Cortex of kidney (tissue), 1 donor: ENCODE measurements at places on chromosomes 2 and 18.

- no peak for DNase-seq
These were observed 35.5 kb downstream of the ITGA6 start for GRCh38 chr2:172462849-172463381.

DNA sequence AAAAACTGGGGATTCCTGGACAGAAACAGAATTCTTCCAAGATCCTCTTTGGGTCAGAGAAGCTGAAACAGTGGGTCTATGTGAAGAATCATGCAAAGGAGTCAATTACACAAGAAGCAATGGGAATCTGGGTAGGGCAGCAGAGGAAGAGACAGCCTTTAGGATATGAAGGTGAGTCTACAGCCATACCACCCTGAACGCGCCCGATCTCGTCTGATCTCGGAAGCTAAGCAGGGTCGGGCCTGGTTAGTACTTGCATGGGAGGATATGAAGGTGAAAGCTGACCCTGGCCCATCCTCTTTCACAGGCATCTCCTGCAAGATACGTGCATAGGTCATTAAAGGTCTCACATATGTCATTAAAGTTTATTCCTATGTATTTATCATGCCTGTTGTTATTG, 1080.9 kb upstream of the FANCL start:
- no peak for DNase-seq

DNA sequence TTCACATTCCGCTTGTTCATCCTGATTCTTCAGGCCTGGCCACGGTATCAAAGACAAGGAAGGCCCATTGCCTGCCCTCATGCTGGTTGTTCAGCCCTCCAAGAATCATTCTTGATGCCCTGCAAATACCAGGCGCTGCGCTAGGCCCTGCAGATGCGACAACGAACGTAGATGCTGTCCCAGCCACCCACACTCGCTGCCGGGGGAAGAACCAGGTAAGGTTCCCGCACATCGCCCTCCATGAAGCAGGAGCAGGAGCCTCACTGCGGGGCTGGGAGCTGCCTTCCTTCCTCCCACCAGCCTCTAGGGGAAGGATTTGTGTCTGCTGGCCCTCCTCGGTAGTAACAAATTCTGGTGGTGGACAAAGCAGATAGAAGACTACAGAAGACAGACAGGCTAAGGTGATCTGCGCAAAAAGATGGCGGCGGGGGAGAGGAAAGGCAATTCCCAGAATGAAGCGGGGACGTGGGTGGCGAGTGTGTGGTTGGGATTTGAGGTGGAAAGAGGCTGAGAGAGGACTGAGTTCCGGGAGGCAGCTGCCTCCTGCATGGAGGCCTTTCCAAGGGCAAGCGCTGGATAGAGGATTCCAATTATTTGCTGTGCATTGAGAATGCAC, 19.8 kb upstream of the GPR55 start:
- no peak for DNase-seq

DNA sequence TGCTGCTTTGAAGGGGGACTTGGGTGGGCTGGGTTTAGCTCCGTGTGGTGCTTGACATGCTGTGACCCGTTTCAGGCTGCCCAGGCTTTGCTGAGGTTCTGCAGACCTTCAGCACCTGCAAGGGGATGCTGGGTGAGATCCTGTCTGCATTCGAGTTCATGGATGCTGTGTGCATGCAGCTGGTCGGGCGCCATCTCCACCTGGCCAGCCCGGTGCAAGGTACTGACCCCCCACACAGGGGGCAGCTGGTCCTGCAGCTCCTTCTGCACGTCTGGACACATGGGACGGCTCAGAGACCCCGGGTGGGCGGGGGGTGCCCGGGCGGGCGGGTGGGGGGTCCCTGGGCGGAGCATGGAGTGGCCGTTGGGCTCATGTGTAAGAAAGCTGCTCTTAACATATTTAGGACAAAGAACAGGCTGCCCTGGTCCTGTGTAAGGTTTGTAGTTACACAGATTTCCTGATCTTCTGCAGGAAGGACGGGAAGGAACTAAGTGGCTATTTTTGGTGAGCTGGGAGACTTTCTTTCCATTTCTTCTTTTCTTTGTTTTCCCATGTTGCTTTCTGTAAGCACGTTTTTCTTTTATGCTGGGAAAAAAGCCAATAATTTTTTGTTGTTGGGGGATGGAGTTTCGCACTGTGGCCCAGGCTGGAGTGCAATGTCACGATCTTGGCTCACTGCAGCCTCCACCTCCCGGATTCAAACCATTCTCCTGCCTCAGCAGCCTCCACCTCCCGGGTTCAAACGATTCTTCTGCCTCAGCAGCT, 15.8 kb downstream of the D2HGDH start:
- no peak for DNase-seq

DNA sequence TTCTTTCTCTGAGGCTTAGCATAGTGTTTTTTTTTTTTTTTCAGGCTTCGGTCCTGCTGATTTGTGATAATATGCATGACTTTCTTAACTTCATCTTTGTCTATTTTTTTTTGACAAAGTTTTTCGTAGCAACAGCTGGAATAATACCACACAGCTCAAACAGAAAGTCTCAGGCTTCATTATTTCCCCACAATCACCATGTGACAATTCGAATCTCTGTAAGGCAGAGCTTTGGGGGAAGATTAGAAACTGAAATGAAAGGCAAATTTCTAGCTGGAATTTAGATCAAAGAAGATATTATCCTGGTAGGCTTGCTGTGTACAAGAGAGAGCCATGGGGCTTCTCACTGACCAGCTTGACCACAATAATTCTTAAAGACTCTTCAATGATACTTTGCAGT, 12.2 kb upstream of the CD28 start:
- no peak for DNase-seq

DNA sequence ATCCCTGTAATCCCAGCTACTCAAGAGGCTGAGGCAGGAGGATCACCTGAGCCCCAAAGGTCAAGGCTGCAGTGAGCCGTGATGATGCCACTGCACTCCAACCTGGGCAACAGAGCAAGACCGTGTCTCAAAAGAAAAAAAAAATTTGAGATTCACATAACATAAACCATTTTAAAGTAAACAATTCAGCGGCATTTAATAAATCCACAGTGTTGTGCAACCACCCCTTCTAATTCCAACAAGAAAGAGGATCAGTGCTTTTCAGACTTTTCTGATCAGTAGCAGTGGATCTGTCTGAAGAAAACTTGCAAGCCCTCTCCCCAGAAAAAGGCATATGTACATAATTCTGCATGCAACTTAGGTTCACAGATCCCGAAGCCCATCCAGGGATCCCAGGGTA, 7.2 kb upstream of the SAG start:
- no peak for DNase-seq

GRCh38 chr2:53174539-53174938, 593.1 kb upstream of the CHAC2 start:
- DNase-seq = no peak

DNA sequence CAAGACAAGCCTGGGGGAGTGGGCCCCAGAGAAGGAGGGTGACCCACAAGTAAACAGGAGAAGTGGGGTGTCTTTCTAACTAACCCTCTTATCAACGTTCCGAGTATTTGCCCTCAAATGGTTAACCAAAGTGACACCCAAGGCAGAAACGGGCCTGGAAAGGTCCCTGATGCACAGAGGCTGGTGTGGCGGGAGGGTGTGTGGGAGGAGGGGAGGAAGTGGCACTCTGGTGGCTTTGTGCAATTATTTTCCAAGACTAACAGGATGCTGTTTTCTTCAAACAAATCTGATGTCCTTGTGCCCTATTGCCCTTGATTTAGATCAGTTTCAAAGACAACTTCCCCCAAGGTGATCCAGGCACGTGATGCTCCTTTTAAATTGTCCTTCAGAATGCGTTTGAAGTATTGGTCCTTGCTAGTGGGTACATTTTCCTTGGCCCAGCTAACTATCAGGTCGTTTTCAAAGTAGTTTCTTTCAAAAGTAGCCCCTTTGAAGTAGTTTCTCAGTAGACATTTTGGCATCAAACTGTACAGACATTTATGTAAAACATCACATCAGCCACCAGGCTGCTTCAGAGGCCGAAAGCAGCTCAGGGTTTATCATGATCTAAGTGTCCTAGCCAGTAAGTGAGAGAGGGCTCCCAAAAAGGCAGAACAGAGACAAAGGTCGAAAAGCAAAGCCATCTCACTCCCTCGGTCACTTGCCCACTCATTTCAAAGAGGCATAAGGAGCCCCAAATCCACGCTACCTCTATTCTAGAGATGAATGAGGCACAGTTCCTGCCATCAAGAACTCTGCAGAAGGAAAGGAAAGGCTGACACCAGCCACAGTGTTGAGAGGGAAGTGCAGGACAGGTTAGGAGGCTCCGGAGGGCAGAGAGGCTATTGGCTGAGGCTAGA, 371.1 kb upstream of the ID2 start:
- DNase-seq = no peak

DNA sequence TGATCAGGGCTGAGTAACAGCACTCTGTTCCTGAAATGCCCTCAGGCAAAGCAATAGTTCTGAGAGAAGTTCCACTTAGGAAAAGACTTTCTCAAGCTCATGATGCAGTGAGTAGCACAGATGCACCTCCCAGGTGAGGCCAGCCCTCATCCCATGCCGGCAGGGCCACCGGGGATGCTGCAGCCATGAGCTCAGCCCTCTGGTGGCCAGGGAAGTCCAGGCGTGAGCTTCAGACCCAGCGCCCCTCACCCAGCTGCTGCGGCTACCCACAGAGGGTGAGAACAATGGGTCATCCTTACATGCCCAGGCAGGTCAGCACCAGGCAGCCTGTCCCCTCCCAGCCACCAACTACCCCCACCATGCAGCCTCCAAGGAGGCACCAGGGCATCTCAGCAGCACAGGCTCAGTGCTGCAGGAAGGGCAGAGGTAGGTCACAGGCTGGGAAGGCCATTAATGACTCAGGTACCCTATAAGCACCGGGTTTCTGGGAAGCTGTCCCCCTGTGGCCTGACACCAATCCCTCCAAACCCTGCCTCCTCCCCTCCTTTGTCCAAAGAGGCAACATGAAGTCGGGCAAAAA, 50.6 kb downstream of the TTC32 start:
- no peak for DNase-seq

- DNase-seq = no peak
These were observed at the start of gene CYP27C1 for GRCh38 chr2:127220102-127220767. TSS of gene CYP27C1 (minus strand) at chr2:127220299. CDS start at chr2:127220270, 29 bp downstream.

DNA sequence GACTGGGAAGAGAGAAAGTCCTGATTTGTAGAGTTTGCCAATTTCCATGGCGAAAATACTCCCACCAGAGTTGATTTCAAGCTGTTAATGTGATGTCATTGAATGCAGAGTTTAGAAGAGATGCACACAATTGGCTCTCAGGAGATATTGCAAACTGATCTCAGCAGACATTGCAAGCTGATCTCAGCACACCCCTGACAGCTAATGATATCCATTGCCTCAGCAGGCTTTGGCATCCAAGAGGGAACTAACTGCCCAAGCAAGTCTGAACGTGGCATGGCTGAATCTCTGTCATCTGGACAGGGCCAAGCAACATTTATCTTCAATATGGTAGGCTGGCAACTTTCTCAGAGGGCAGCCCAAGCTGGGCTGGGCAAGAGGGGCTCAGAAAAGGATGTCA, 78.4 kb upstream of the CYP1B1 start:
- no peak for DNase-seq

DNA sequence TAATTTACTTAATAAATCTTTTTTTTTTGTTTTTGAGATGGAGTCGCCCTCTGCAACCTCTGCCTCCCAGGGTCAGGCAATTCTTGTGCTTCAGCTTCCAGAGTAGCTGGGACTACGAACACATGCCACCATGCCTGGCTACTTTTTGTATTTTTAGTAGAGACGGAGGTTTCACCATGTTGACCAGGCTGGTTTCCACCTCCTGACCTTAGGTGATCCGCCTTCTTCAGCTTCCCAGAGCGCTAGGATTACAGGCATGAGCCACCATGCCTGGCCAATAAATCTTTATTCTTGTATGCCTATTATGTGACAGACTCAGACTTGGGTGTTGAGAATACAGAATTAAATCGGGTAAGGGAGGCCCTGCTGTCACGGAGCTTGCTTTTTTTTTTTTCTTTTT, 16.7 kb upstream of the ASXL2 start:
- DNase-seq = no peak

GRCh38 chr18:34787931-34788532, 77.9 kb downstream of the DTNA start:
- no peak for DNase-seq

GRCh38 chr2:236689393-236689700, 119.7 kb downstream of the ACKR3 start:
- DNase-seq = no peak

DNA sequence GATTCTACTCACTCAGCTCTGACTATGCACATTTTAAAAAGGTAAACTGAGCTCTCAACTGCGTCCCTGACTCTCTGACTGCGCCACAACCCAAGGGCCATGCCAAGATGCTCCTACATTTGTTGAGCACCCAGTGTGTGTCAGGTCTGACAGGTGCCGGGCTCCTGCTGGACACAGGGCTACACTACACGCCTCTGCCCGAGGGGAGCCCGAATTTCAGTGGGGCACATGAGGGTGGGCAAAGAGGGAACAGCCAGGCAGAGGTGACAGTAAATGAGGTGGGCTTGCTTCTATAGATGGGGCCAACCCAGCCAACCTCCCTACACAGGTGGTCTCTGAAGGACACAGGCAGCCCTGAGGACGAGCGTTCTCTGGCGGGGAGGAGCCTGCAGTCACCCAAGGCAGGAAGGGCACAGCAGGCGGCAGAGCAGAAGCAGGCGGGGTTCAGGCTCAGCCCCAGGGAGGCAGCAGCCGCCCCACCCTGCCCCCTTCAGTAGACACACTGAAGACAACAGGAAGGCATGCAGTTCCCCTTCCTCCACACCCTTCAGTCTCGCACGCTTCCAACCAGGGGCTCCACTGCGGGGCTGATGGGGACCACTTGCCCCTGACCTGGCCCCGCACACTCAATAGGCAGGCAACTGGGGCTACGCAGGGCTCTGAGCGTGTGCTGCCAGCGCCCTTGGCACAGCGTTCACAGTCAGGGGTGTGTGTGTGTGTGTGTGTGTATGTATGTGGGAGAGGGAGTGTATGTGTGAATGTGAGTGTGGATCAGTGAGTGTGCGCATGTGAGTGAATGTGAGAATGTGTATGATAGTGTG, 98.4 kb downstream of the UXS1 start:
- no peak for DNase-seq

GRCh38 chr2:144890828-144891227, 370.9 kb upstream of the ZEB2 start:
- no peak for DNase-seq

DNA sequence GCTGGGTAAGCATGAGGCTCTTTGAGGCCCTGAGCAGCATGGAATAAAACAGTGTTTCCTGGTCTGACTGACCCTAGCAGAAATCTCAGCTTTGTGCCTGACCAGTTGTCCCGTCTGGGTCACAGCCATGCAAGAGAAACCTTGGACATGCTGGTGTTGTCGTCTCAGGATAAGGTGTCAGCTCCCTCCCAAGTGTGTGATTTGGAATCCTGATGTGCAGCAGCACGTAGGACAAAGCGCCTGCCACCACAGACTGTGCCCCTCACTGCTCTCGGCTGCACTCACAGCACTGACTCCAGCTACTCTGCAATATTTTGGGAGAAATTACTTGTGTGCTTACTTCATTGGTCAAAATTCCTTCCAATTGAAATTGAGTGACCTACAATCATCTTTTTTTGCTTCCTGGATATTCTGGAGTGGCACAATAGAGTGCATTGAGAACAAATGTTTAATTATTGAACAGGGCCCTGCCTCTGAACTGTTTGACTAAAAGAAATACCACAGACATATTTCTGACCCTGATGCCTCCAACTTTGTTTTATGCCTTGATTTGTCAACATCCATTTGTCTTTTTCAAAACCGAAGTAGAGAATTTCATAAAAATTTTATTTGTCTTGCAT, 352.4 kb downstream of the SOCS6 start:
- DNase-seq = no peak

GRCh38 chr2:135743860-135744259, 2.2 kb downstream of the UBXN4 start:
- no peak for DNase-seq

- no peak for DNase-seq
These were observed 159.8 kb downstream of the KLHL29 start for GRCh38 chr2:23544589-23545295.

- no peak for DNase-seq
These were observed 200.8 kb upstream of the SIX3 start for GRCh38 chr2:44740678-44741077.
